NAMALWA (cell line): ENCODE measurements at places on chromosomes 1 and 21.

GRCh38 chr1:201599548-201599947 is 60.6 kb downstream of the NAV1 start:
- DNase-seq = no peak

DNA sequence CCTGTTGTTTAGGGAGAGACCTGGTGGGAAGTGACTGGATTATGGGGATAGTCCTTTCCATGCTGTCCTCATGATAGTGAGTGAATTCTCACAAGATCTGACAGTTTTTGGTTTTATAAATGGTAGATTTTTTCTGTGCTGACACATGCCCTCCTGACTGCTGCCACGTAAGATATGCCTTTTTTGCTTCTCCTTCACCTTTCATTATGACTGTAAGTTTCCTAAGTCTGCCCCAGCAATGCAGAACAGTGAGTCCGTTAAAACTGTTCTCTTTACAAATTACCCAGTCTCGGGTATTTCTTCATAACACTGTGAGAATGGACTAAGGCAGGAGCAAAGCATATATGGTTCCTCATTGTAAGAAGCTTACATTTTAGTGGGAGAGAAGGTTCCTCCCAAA is 1727.2 kb downstream of the NCAM2 start:
- DNase-seq = no peak

DNA sequence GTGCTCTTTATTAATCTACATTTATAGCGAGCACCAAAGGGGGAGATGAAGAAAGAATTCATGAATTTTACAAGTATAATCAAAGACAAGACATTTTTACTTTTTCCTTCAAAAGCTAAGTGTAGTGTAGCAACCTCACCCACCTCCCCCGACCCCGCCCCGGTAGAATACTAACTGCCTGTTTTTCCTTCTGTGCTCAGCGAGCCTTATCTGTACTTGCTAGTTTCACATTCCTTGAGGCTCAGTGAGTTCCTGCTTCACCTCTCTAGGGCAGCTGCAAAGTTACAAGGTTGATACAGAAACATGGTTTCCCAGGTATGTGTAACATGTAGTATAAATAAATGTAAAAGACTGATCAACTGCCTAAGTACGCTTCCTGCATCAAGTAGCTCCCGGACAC is 86.5 kb downstream of the LIPI start:
- no peak for DNase-seq

DNA sequence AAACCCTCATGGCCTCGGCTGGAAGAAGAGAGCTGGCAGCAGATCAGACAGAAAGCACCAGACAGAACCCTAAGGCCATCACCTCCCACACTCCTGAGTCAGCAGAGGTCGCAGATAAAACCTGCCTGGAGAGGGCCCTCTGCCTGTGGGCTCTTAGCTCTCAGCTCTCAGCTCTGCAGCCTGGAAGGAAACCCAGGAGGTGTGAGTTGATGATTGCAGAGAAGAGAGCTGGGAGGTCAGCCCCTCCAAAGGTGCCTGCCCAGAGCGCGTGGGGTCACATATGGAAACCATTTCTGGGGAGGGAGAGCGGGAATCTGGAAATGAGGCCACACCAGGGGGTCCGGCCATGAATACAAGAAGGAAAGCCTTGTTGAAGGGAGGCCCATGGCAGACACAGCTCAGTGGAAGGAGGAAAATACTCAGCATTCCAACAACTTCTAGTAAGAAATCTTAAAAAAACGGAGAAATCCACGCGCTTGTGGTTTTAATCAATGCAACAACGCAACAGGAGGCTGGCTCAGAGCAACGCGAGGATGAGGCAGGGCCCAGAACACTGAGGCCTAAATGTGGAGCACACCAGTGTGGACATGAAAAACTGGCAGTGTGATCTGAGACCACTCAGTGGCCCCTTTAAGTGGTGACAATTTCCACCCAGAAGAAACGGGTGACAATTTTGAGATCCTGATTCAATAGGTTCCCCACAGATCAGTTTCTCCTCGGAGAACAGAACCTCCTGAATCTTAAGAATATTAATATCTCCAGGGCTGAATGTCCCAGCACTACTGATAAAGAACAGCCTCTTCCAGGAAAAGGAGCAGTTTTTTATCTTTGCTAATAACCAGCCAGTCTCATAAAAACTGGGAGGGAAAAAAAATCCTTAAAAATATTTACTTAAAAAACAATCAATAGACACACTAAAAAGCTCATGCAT is 45.7 kb downstream of the PSMG1 start:
- no peak for DNase-seq

DNA sequence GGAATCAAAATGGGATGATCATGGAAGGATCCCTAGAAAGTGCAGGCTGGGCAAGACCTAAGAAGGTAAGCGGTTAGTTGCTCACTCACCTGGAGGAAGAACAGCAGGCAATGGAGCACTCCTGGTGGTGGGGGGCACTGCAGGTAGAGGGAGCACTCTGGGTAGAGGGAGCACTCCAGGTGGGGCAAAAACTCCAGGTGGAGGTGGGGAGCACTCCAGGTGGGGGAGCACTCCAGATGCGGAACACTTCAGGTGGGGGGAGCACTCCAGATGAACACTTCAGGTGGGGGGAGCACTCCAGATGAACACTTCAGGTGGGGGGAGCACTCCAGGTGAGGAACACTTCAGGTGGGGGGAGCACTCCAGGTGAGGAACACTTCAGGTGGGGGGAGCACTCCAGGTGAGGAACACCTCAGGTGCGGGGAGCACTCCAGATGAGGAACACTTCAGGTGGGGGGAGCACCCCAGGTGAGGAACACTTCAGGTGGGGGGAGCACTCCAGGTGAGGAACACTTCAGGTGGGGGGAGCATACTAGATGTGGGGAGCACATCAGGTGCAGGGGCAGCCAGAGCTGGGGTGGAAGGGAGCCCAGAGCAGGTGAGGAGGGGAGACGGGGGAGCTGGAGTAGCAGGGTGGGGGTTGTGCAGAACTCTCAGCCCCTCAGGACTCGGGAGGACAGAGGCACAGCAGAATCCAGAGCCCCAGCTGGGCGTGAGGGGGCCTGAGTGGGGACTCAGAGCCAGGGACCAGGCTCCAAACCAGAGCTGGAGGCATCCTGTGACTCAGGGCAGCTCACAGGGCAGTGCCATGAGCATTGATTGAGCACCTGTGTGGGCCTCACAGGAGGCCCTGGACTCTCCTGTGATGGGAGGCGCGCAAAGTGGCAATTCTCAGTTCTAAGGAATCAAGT is 37.7 kb upstream of the COL6A1 start:
- DNase-seq = peak; percentile 25
